ENCODE measurements at places on chromosomes 13 and 19.
A peak's percentile ranks its signal among the peaks of the same experiment; 100 is the strongest.

DNA sequence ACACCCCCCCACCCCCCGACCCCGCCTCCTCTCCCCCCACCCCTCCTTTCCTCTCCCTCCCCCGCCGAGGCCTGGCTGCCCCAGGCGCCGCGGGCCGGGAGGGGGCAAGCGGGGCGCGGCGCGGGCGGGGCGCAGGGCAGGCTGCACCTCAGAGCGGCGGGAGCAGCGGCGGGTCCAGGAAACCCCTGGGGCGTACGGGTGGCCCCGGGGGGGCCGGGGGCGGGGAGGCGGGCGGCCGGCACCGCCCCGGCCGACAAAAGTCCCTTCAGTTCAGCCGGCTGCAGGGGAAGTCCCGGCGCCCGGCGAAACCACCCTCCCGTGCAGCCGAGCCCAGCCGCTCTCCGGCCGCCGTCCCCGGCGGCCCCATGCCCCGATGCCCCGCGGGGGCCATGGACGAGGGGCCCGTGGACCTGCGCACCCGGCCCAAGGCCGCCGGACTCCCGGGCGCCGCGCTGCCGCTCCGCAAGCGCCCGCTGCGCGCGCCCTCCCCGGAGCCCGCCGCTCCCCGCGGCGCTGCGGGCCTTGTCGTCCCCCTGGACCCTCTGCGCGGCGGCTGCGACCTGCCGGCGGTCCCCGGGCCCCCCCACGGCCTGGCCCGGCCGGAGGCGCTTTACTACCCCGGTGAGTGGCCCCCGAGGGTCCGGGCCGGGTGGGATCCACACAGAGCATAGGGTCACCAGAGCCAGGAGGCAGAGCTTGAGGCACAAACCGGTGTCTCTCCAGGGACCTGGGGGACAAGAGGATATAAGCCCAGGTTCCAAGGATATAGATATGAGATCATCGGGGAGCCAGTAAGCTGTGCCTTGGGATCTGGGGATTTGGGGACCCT lies at the start of gene BCL3:
TSS of gene BCL3 (plus strand) at position 283 of the 829 bp plus-strand sequence. CDS start at position 366, 83 bp downstream.
- DNase-seq: peak; percentile 79

DNA sequence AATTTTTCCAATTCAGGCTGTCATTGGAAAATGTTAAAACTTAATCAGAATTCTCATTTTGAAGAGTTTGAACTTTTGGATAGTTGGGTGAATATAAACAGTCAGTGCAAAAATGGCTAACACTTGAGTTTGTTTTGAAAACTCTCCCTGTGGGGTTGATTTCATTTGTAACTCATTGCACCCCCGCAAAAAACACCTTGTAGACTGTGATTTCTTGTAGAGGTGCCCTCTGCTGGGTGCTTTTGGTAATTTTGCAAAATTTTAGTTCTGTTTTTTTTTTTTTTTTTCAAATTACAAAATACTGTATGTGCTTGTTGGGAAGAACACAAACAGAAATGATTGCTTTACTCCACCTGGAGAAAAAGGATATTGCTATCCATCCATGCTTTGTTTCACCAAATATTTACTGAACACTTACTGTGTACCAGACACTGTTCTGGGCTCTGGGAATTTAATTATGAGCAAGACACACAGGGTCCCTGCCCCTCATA lies 28.2 kb upstream of the GPI start:
- peak; percentile 52 for DNase-seq

DNA sequence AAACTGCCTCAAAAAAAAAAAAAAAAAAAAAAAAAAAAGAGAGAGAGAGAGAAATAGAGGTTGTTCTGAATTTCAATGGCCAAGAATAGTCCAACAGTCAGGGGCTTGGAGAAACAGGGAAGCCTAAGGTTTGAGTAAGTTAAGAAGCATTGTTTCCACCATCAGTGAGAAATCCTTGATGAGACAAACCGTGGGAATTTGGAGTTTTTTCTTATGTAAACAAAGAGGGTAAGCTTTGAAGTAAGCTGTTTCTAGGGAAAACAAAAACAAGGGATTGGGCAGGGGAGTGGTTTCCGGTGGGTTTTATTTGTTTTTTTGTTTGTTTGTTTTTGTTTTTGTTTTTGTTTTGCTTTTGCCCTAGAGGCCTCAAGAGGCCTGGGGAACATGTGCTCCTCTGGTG lies 11.2 kb upstream of the ERVV-1 start:
- no peak for DNase-seq

GRCh38 chr19:45958769-45959516 lies 14.7 kb downstream of the NOVA2 start:
- no peak for DNase-seq

DNA sequence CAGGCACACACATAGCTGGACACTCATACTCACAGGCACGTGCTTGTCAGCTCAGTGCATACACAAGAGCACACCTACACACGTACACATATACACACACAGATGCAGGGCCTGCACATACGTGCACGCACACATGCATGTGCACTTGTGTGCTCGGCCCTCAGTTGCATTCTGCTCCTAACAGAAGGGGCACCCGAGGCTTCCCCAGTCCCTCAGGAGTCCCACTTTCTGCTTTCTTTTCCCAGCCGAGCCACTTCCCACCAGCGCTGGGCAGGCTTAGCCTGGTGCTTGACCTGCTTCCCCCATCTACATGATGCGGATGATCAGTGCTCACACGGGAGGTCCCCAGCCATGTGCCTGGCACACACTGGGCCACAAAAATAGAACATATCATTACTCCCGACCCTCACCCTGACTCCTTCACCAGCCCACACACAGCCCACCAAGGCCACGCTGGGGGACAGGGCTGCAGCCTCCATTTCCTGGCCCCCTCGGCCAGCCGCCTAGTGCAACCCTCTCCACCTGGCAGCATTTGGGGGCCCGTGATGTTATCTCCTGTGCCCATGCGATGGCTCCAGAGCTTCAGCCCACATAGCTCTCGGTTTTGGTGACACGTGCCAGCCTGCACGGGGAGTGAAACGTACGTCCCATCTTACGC lies 125.2 kb upstream of the SPACA7 start:
- DNase-seq: no peak

GRCh38 chr13:109615721-109616420 lies 170.5 kb downstream of the IRS2 start:
- DNase-seq: no peak

DNA sequence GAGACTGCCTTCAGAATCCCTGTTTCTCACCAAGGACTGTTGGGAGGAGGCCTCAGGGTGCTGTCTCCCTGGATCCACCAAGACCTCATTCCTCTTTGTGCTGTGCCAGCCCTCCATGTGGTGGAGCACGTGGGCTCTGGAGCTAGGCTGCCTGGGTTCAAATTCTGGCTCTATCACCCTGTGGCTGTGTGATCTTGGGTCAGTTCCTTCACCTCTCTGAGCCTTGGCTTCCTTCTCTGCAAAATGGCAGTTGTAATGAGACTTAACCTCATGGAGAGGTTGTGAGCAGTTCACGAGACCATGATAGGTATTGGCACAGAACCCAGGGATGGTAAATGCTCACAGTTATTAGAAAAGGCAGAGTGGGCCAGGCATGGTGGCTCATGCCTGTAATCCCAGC lies 6.4 kb downstream of the PNMA8C start:
- DNase-seq: no peak

GRCh38 chr19:1057176-1057855 lies 9.7 kb upstream of the ARHGAP45 start:
- DNase-seq: no peak

DNA sequence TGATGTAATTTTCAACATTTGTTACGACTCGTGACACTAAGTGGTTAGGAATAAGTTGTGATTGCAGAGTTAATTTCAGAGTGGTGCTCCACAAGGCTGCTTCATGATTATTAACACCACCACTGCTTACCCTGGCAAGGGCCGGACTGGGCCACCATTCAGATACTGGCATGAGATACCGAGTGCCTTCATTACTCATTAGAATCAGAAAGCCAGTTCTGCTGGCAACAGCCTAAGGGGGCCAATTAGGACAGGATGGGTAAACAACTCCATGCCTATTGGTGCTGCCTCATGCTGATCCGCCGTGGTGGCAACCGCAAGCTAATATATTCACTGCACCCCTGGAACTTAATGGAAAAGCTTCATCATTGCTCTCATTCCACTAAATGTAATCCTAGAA lies 575.1 kb downstream of the EFNB2 start:
- no peak for DNase-seq

GRCh38 chr13:35925669-35926068 lies 205.5 kb downstream of the DCLK1 start:
- no peak for DNase-seq

- DNase-seq: no peak
Measured at GRCh38 chr13:108376308-108376707, 106.8 kb downstream of the TNFSF13B start.

DNA sequence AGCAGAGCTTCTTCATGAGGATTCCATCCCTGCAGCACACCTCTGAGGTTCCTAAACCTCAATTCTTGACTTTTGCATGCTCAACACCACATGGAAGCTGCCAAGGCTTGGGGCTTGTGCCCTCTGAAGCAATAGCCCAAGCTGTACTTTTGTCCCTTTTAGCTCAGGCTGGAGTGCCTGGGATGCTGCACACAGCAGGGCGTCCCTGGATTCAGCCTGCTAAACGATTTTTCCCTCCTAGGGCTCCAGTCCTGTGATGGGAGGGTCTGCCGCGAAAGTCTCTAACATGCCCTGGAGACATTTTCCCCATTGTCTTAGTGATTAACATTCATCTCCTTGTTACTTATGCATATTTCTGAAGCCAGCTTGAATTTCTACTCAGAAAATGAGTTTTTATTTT lies 98.3 kb downstream of the SLITRK5 start:
- DNase-seq: no peak

Data from stimulated activated CD4-positive, alpha-beta T cell treated with anti-CD3 and anti-CD28 coated beads, Interleukin-15, amount 100 ng/mL, for 24 hours (primary cell).